ENCODE measurements at places on chromosomes 4 and X.

DNA sequence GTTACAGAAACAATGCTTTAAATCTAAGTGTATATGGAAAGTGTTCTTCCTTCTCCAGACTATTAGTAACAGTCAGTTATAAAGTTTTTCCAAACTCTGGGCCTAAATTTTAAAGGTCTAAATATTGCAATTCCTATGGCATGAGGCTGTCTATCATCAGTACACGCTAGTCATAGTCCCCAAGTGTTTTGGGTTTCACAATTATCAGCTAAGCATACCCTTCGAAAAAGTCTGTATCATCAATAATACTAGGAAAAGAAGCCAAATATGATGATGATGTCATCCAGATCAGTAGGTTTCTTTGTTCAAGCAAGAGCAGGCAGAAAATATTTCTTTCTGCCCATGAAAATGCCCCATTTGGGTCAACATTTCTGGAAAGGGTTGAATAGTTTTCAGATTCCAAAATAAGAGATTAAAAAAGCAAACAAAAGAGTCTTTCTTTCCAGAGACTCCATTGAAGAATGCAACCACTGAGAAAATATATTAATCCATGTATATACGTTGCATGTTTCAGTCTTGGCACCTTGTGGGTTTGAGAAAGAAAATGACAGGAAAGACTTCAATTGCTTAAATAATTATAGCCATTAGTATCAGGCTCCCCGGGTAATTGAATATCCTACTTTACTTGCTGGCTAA, 173.8 kb downstream of the CAMK2D start:
- no peak for DNase-seq

GRCh38 chrX:55546956-55547355, 57.3 kb upstream of the USP51 start:
- DNase-seq: no peak

- no peak for DNase-seq
Measured at GRCh38 chr4:81673961-81674360, 202.3 kb upstream of the RASGEF1B start.

DNA sequence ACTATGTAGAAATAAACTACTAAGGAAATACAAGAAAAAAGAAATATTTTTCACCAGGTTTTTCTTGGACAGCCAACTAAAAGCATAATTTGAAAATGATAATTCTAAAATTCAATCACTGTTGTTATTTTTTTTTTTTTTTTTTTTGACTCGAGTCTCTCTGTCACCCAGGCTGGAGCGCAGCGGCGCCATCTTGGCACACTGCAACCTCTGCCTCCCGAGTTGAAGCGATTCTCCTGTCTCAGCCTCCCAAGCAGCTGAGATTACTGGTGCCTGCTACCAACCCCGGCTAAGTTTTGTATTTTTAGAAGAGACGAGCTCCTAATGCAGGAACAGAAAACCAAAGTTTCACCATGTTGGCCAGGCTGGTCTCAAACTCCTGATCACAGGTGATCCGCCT, 122.3 kb upstream of the UGT8 start:
- no peak for DNase-seq

DNA sequence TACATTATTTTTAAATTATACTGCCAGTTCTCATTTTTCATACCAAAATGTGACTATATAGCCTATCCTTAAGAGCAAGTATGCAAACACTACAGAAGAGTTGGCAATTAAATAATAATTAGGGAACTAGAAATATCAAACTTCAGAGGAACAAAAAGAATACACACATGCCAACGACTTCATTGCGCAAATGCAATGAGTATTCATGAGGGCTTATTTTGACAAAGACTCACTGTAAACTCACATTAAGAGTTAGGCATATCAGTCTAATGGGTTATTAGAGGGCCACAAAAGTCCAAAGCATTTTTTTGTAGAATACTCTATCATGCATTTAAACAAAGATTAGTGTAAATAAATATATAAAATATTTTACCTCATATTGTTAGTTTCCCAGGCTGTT, 31.6 kb downstream of the SLC10A7 start:
- no peak for DNase-seq

- DNase-seq: no peak
Measured at GRCh38 chr4:120025516-120025915, 41.1 kb downstream of the MAD2L1 start.

- no peak for DNase-seq
Measured at GRCh38 chrX:58025979-58026378, 115.7 kb upstream of the ZXDA start.

DNA sequence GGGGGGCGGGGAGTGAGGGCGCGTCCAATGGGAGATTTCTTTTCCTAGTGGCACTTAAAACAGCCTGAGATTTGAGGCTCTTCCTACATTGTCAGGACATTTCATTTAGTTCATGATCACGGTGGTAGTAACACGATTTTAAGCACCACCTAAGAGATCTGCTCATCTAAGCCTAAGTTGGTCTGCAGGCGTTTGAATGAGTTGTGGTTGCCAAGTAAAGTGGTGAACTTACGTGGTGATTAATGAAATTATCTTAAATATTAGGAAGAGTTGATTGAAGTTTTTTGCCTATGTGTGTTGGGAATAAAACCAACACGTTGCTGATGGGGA, 1.1 kb downstream of the HTT start:
- no peak for DNase-seq

GRCh38 chr4:44319129-44319528, 129.5 kb downstream of the KCTD8 start:
- DNase-seq: no peak

GRCh38 chr4:8435656-8436121, 4.8 kb downstream of the ACOX3 start:
- no peak for DNase-seq

DNA sequence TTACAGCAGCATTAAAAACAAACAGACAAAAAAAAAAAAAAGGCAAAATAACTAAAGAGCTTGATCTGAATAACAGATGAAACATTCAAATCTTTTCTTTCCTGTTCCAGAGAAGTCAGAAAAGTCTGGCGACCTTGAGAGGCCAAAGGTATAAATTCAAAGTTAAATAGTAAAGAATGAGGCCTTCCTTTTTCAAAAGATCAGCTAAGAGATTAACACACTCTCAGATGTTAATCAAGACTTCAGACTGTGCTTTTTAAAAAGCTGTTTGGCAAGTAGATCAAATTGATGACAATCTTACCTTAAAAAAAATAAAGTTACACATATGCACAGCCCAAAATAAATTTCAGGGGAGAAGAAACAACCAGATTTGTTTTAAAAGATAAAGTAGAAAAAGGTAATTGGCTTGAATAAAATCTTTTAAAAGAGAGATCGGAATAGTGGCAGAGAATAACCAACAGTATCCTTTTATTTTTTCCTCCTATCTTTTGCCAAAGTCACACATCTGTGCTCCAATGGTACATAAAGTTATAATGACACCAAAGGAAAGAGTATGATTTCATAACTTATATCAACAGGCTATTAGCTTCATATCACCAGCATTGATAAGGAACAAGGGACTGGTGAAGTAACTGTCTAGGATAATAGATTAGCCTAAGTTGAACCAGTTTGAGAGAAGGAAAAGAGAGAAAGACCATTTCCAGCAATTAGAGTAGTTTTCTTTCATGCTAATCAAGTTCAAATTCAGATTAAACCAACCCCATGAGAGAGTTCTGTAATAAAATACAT, 70.4 kb downstream of the METTL14 start:
- DNase-seq: no peak

DNA sequence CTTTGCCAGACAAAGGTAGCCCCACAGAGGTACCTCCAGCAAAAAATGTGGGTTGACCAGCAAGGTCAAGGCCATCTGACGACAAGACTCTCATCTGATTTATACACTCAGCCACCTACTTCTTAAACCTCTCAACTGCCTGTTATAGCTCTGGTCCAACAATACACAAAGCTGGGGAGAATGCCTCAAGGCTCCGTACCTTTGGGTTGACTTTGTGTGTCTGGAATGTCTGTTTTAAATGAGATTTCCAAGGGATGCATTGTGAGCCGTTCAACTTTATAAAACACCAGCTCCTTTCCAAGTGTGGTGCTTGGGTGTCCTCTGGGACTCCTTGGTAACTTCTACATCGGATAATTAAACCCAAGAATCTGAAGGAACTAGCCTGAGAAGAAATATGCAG, 167.0 kb upstream of the RPL34 start:
- DNase-seq: no peak

GRCh38 chr4:89055157-89056080, 1.6 kb downstream of the FAM13A start:
- DNase-seq: no peak

DNA sequence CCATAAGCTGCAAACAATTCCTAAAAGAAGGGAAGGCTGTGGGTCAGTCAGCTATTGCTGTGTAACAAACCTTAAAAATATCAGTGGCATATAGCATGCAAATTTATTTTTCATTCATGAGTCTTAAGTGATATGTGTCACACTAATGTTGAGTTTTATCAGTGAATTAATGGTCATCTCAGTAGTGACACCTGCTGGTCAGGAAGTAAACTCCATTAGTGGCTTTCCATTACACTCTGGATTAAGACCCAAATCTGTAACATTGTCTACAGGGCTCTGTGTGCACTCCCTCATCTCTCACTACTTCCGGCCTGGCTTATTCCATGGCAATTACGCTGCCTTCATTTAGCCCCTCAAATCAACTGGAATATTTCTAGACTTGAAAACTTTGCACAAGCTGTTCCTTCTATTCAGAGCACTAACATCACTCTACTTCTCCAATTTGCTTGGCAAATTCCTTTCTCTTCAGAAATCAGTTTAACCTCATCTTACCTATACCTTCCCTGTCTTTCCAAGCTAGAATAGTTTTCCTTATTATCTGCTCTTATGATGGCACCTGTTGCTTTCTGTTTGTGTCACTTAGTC, 217.3 kb upstream of the TAPT1 start:
- no peak for DNase-seq

- DNase-seq: no peak
Measured at GRCh38 chr4:176230836-176231235, 35.5 kb upstream of the SPATA4 start.

DNA sequence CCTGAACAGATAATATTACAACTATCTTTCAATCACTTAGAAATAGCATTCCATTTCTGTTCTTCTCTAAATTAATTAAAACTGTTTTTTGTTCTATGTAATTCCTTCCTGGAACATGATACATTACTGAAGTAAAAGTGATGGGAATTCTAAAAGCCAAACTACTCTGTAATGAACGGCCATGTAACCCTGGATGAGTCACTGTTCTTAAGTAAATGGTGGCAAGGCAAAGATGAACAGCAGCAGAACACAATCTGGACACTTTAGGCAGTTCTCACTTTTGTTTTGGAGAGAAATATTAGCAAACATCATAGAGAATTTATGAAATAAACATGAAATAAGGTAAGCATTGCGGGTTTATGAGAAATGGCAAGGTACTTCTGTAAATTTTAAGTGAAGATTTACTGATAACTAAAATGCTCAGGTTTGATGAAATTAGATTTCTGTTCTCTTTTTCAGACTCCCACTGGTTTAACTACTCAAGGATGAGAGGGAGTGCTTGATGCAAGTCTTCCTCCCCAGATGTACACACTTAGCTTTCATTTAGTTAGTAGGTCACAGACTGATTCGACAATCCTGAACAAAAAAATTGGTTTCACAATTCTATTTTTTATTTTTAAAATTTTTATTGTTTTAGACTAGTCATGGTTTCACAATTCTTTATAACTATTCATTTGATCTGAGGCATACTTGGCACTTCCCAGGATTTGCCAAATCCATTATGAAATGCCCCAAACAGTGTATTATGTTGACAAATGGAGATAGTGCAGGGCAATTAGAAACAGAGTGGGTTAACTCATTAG, 964 bp upstream of the GPR82 start:
- DNase-seq: no peak

- no peak for DNase-seq
Measured at GRCh38 chr4:163191999-163192398, 25.3 kb upstream of the NAF1 start.

GRCh38 chr4:158613046-158613445, 58.6 kb downstream of the C4orf46 start:
- DNase-seq: no peak
